ENCODE measurements at places on chromosomes 13 and 19.

- DNase-seq = peak; percentile 70
Observed at GRCh38 chr19:6773323-6773931, 919 bp downstream of the VAV1 start.

- no peak for DNase-seq
Observed at GRCh38 chr13:29577136-29578051, 18.1 kb downstream of the SLC7A1 start.

- peak; percentile 62 for DNase-seq
Observed at GRCh38 chr19:58059003-58059670, at the start of gene ZNF135. Gene ZNF135, plus strand, starts transcription at chr19:58059282. Its CDS starts 721 bp downstream, at chr19:58060003.

GRCh38 chr19:435707-436412 is 25.0 kb downstream of the SHC2 start:
- DNase-seq = no peak

DNA sequence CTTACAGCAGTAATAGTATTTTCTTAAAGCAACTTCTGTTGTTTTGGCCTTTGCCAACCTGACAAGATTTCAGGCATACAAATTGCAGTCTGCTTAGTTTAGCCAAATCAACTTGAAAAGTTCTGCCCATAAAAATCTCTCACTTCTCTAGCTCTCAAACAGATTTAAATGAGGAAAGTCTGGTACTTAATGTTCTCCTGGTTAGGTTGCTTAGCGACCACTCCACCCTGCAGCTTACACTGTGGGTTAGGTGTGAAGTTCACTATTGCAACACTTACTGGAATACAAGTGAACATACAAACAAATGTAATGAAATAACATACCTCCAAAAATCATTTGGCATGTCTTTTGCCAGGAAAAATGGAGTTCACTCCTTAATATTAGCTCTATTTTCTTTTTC is 178.7 kb upstream of the PCDH9 start:
- no peak for DNase-seq

DNA sequence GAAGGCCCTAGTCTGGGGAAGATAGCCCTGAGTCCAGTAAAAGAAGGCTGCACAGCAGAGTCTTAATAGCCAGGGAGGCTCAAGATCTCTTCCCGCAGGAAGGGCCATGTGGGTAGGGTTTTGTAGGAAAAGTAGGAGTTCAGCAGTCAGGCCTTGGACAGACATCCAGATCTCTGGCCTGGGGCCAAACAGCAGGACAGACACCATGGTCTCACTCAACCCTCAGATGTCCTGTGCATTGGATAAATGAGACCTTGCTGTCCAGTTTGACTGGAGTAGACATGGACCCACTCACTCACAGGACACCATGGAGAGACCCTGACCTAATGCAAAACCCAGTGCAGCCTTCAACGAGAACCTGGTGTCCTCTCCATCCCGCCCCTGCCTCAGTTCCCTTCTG is 3.9 kb downstream of the OCEL1 start:
- DNase-seq = no peak

DNA sequence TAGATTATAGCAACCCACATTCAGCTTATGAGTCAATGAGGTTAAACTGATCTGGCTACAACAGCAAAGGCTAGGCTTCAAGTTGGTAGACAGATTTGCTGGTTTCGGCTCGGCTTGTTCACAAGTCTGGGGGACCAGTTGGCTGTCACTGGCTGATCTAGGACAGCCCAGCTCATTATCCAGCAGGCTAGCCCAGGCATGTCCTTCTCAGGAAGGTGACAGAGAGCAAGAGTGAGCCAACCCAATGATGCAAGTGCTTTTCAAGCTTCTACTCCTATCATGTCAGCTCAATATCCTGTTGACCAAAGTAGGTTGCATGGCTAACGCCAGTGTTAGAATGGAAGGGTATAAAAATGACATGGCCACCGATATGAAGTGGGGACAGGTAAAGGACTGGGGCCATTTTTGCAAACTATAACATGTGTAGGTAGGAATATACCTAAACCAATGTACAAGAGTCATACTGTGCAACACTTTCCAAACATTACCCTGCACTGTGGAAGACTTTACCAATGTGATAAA is 220.9 kb upstream of the SOX21 start:
- no peak for DNase-seq

DNA sequence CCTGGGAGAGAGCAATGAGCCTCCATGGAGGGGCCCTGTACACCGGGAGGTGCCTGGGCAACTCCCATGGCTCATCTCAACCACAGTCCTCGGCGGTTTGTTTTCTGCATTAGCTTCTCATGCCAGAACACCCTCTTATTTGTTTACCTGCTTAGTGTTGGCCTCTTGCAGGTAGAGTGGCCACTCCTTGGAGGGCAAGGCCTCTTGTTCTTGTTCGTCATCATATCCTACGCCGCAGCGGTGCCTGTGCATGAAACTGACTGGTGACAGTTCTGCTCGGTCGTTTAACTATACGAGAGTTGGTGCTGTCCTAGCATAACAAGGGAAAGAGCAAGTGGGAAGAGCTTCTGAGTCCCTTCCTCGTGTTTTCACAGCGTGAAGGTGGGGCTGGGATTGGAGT is 40.5 kb upstream of the RNF113B start:
- DNase-seq = no peak

DNA sequence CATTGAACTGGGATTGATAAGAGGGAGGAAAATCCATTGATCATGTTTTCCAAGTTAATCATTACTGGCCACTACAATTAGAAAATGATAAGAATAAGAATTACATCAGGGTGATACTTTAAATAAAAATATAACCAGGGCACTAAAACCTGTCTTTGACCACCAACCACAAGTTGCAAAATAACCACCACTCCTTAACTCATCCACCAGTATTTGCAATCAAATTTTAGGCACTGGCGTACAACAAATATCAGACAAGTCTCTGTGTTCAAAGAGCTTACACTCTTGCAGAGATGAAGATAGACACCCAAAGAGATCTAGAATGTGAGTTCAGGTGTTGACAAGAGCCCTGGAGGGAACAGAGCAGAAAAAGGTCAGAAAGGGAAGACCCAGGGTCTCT is 514 bp downstream of the CEACAM3 start:
- no peak for DNase-seq

- DNase-seq = no peak
Observed at GRCh38 chr13:110466266-110466915, 95.1 kb downstream of the RAB20 start.

GRCh38 chr13:41960211-41960636 is 685 bp downstream of the VWA8 start:
- no peak for DNase-seq

DNA sequence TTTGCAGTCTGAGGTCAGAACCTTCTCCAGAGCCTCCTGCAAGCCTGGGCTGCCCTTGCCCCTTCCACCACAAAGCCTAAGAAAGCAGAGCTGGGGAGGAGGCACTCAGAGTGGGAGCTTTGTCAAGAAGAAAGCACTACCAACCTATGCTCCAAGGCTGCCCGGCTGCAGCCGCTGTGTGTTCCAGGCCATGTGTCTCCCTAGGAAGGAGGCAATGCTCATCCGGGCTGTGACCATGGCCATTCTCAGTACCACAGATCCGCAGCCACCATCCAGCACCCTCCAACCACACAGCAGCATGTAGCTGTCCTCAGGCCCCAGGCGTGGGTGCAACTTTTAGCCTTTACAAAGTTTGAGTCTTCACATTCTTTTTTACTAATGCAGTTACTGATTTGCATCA is 22.0 kb downstream of the CARS2 start:
- DNase-seq = no peak

DNA sequence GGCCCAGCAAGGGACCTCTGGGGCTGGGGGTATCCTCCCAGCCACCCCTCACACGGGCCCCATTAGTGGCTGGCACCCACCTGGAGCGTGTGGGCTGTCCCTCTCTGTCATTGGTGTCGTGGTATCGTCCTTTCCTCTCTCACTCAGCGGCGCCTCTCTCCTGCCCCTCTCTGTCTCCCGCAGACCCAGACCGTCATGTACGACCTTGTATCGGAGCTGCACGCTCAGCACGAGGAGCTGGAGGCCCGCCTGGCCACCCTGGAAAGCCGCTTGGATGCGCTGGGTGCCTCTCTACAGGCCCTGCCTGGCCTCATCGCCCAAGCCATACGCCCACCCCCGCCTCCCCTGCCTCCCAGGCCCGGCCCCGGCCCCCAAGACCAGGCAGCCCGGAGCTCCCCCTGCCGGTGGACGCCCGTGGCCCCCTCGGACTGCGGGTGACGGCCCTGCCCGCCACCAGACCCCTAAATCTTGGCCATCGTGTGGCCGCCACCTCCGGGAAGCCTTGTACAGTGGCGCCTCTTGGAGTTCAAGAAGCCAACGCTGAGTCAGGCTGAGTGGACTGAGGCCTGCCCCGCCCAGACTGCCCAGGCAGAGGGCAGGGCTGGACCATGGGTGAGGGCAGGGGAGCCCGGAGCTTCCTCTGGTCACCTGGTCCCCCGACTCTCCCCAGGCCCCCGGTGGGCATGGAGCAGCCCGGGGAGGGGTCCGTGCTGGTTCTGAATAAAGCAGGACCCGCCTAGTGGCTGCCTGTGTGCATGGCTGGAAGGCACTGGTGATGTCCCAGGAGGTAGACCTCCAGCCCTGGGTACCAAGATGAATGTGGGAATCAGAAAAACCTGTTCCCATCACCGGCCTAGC is 9.8 kb upstream of the ARRDC2 start:
- DNase-seq = no peak

GRCh38 chr19:12749938-12750521 is 1.6 kb upstream of the BEST2 start:
- no peak for DNase-seq

DNA sequence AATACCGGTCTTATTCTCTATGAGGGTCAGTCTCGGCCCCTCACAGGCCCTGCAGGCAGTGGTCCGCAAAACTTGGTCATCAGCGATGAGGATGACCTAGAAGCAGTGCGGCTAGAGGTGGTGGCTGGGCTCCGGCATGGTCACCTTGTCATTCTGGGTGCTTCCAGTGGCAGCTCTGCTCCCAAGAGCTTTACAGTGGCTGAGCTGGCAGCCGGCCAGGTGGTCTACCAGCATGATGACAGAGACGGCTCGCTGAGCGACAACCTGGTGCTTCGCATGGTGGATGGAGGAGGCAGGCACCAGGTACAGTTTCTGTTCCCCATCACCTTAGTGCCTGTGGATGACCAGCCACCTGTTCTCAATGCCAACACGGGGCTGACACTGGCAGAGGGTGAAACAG is 1.8 kb downstream of the FREM2 start:
- DNase-seq = no peak

DNA sequence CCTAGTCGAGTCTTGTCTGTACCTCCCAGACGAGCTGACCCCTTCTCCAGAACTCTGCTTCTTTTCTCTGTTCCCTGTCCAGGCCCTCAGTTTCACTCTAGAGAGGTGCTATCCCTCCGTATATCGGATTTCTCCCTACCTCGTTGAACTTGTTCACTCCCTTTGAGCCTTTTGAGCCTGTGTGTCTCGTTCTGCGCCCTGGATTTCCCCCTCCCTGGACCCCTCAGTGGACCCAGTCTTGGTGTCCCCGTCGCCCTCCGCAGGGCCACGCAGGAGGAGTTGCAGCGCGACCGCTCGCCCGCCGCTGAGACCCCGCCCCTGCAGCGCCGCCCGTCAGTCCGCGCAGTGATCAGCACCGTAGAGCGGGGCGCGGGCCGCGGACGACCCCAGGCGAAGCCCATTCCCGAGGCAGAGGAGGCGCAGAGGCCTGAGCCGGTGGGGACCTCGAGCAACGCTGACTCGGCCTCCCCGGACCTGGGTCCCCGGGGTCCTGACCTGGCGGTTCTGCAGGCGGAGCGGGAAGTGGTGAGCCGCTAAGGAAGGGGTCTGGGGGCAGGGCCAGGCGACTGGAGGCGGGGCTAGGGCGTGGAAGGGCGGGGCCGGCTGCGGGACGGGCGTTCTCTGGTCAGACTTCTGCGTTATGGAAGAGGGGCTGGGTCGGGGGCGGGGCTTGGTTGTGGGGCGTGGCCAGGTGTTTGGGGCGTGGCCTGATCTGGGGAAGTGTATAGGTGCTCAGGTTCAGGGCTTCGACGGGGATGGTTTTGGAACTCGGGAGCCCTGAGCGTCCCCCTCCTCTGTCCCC is 5.5 kb downstream of the EPS8L1 start:
- peak; percentile 85 for DNase-seq

DNA sequence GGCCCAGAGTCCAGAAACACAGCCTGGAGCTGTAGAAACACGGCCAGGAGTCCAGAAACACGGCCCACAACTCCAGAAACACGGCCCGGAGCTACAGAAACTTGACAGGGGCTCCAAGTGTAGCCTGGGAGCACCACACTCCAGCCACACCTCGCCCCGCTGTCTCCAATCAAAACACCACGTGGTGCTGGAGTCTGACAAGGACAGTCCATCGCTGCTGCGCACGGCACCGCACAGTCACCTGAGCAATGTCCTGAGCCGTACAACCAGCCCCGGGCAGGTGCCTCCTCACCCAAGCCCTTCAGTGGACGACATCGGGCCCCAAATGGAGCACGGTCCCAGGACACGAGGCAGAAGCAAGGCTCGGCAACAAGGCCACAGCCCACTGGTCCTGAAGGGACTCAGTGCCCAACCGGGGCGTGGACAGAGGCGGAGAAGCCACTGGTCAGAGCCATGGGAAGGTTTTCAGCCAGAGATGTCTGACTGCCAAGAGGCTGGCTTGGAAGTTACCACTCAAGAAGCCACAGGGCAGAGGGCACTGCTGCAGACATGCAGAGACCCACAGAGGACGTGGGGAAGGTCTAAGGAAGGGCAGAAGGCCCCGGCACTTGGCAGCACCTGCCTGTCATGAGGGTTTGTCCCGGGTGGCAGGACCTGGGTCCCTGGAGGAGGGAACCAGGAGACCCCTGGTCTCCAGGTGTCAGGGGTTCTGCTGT is 19.7 kb upstream of the PLPP2 start:
- no peak for DNase-seq
